ENCODE measurements at places on chromosomes 2 and 18.

DNA sequence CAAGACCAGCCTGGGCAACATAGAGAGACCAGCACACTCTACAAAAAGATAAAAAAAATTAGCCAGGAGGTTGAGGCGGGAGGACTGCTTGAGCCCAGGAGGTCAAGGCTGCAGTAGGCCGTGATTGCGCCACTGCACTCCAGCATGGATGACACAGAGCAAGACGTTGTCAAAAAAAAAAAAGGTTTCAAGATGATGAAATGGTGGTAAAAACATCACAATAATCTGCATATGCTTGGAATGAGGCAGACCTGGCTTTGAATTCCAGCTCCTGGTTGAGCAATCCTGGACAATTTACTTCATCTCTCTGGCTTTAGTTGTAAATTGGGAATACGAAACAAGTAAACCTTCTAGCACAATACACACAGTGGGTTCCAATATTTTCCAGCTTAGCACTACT is 24.1 kb downstream of the USP40 start:
- DNase-seq: no peak

DNA sequence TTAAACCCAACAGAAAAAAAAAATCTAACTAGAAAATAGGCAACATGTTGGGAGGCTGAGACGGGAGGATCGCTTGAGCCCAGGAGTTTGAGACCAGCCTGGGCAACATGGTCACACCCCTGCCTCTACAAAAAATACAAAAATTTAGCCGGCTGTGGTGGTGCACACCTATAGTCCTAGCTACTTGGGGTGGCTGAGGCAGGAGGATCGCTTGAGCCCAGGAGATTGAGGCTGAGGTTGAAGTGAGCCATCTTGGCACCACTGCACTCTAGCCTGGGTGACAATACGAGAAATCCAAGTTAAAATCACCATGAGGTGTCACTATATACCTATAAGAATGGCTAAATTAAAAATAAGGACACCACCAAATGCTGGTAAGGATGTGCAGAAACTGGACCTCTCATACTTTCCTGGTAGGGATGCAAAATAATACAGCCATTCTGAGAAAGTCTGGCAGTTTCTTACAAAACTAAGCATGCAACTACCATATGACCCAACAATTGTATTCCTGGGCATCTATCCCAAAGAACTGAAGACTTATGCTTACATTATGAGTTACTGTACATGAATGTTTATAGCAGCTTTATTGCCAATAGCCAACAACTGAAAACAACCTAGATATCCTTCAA is 2.2 kb downstream of the SEPTIN10 start:
- no peak for DNase-seq

DNA sequence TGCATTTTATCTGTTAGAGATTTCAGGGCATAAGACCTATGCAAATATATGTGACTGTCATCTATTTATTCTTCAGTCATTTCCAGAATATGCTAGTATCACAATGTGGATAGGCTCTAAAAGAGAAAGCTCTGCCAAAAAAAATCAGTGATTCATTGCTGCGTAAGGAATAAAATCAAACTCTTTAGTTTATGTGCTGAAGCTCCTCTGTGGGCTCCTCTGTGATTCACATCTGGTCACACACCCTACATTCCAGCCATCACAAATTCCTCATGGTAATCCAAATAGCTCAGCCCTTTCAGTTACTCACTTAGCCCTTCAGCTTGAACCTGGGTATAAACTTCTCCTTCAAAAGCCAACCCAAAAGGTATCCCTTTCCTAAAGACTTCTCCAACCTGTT is 21.4 kb downstream of the DLGAP1 start:
- DNase-seq: no peak

- DNase-seq: no peak
Measured at GRCh38 chr18:34738175-34738894, 28.2 kb downstream of the DTNA start.

DNA sequence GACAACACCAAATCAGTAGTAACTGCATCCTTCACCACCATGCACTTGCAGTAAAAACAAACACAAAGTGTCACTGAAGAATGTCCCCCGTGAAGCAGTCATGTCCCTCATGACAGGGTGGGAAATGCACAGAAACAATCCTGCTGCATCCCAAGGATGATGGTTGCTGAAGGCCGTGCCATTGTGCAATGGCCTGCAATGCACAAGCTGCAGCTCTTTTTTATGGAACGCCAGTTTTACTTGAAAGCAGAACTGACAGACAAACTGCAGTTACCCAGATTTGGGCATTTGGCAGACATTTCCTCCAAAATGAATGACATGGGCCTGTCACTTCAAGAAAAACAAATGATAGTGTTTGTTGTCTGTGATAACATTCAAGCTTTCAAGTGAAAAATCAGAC is 2.4 kb upstream of the CHST10 start:
- no peak for DNase-seq

GRCh38 chr2:132668987-132669907 is 758 bp downstream of the LYPD1 start:
- peak; percentile 82 for DNase-seq

DNA sequence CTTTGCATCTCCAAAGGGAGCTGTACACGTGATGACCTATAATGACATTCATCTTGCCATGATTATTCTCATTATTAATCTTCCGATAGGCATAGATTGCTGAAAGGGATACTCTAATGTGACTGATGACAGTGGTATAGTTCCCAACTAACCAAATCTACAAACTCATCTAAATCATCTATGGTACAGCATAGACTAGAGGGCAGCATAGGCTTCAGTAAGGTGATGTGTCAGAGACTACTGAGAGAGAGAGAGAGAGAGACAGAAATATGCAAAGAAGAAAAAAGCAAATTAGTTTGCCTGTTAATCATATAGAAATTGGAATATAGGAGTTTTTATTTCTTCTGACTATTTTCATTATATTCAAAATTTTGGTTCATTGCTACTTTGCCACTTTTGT is 89.3 kb downstream of the CSRNP3 start:
- no peak for DNase-seq

GRCh38 chr18:3806656-3807055 is 356.7 kb downstream of the TGIF1 start:
- DNase-seq: no peak

DNA sequence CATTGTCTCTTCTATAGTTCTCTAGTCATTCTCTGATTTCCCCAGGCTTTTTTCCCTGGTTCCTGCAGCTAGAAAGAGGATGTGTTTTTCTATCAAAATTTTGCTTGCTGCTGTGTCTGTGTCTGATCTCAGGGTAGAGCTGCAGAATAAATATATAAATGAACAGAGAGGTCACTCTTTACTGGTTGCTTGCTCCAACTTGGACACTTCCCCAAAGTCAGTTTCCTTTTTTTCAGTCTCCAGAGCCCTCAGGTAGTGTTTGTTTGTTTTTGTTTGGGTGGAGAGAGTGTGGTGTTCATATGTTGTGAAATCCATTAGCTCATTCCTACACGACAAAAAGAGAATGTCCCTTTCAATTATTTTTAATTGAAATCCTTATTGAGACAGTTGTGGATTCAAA is 85.8 kb downstream of the CERS6 start:
- no peak for DNase-seq

DNA sequence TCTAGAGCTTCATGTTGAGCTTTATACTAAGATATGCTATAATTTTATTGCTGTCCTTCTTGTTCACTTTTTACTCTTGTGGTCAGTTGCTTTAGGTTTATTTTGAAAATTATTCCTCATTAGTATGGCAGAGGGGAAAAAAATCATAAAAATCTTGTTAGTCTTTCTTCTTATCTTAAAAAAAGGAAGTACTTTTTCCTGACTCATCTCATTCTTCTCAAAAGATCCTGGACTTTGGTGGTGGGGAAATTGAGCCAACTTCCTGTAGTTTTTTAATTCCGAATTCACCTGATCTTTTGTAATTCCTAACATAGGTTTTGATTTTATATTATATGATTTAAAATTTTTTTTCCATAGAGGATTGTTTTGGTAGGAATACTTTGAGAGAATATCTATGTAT is 3.8 kb downstream of the SLC4A1AP start:
- no peak for DNase-seq

DNA sequence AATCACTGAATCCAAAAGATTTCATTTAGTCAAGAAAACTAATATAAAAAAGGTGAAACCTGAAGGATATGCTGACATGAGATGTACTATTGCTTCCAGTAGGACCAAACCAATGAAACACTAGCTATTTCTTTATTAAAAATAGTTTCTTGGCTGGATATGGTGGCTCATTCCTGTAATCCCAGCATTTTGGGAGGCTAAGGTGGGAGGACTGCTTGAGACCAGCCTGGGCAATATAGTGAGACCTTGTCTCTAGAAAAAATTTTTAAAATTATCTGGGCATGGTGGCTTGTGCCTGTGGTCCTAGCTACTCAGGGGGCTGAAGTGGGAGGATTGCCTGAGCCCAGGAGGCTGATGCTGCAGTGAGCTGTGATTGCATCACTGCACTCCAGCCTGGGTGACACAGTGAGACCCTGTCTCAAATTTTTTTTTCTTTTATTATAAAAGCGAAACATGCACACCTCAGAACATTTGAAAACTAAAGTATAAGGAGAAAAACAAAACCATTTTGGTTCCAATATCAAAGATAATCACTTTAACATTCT is 266.2 kb downstream of the TGIF1 start:
- no peak for DNase-seq

DNA sequence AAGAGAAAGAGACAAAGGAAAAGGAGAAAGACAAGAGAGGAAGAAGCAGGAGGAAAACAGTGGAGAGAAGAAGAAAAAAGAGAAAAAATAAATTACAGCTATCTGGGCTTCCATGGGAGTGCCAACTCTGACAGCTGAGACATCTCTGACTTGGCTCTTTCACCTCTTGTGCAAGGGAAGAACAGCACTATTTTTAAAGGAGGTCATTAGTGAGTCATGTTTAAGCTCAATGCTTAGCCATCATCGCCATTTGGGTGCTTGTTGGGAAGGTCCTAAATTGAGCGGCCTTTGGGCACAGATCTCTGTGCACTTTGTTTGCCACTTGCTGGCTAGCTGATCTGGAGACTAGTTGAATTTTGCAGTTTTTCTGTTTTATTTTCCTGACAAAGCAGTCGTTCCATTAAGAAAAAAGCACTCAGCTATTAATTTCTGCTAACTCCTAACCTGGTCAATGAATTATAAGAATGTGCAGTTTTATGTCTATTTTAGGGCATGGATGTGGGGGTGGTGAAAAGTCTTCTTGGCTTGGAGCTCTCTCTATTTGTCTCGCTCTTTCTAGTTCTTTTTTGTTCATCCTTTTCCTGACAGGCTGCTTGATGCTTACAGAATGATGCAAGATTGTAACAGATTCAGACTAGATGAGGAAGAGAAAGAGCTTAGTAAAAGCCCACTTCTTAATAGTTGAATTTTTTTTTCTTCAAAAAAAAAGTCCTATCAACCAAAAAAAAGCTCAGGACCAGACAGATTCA is 231.5 kb downstream of the SLC8A1 start:
- no peak for DNase-seq

DNA sequence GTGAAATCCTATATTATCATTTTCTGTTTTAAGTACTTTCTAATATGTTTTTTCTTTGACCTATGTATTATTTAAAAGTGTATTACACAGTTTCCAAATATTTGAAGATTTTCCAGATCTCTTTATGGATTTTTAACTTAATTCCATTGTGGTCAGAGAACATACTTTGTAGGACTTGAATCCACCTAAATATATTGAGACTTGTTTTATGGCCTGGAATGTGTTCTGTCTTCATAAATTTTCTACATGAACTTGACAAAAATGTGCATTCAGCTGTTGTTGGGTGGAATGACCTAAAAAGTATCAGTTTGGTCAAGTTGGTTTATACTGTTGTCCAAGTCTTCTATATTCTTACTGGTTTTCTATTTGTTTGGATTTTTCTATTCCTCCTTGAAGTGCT is 33.8 kb upstream of the TMEM247 start:
- DNase-seq: no peak

DNA sequence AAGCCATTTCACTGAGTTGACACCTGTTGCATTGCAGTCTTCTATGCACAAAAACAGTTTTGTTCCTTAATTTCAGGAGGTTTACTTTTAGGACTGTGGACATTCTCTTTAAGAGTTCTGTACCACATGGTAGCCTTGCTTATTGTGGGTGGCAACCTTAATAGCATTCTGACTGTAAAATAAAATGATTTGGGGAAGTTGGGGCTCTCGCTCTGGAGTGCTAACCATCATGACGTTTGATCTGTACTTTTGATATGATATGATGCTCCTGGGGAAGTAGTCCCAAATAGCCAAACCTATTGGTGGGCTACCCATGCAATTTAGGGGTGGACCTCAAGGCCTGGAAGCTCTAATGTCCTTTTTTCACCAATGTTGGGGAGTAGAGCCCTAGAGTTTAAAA is 3.4 kb downstream of the CTLA4 start:
- no peak for DNase-seq

DNA sequence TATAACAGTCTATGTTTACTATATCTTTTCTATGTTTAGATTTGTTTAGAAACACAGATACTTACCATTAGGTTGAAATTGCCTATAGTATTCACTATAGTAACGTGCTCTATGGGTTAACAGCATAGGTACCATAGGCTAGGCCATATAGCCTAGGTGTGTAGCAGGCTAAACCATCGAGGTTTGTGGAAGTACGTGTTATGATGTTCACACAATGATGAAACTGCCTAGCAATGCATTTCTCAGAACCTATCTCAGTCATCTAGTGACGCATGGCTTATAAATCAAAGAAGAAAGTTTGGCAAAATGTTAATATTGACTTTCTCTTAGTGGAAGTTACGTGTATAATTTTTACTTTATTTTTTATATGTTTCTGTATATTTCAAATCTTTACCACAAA is 466.2 kb upstream of the NRP2 start:
- no peak for DNase-seq

GRCh38 chr2:213199871-213200270 is 48.5 kb upstream of the IKZF2 start:
- DNase-seq: no peak

GRCh38 chr2:143246815-143247744 is 117.9 kb downstream of the ARHGAP15 start:
- peak; percentile 12 for DNase-seq

DNA sequence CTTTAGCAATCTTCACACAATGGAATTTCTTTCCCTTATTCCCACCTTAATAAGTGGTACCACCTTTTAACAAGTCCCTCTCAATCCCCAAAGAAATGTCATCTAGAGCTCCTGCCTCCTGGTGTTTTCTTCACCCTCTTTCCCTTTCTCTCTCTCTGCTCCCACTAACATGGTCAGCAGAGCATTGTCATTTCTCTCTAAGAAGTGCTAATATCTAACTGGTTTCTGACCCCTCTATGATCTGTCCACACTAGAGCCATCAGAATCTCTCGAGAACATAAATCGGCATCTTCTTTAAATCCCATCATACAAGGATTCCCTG is 161.2 kb upstream of the DTNA start:
- no peak for DNase-seq

DNA sequence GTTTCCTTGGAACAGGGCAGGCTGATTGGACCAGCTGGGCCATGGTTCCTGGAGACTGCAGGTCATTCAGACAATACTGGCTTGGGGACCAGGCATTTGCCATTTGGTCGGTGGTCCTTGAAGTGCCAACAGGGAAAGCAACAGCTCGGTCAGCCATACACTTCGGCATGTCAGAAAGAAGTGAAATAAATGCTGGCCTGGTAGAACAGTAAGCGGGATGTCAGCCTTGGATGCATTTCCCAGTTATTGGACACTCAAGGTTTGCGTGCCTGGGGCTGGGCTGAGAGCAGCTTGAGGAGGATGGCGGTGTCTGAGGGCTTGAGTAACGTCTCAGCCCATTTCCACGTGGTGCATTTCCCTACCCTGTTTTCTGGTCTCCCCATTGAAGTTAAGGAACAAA is 75.4 kb downstream of the NCK2 start:
- no peak for DNase-seq

All from upper lobe of left lung (tissue), 6 donors.